Activated CD8-positive, alpha-beta memory T cell treated with anti-CD3 and anti-CD28 coated beads for 1 hour (primary cell): ENCODE measurements at places on chromosomes 1 and 21.

GRCh38 chr1:230268371-230269170 lies 157.6 kb downstream of the PGBD5 start:
- DNase-seq, result no peak

GRCh38 chr1:245771511-245772281 lies 616.9 kb downstream of the KIF26B start:
- no peak for DNase-seq

GRCh38 chr21:17688912-17689874 lies 76.5 kb upstream of the BTG3 start:
- DNase-seq, result peak; percentile 15

DNA sequence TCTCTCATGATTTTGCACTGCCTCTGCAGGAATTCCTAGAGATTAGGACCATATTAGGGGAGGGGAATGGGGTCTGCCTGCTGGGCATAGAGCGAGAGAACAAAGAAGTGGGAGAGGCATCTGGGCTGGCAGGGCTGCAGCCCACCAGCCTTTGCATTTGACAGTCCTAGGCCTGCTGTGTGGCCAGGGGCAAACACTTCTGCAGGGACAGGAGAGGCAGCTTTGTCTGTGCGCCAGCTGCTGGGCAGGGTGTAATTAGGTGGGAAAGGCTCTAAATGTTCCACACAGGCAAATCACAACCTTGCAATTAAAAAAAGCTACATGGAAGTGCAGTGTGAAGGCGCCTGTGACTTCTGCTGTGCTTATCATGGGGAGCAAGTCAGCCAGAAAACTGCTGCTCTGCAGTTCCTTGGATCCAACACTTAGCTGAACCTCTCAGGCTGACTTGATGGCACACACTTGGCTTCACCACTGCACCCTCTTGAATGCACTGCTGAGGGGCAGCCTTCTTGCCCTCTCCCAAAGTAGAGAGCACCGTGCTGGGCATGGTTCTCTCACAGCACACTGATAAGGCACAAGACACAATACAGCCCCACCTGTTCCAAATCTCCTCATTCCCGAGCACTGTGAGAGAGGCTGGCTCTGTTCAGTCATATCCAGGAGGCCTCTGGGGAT lies 73.6 kb upstream of the TLR5 start:
- DNase-seq, result no peak

DNA sequence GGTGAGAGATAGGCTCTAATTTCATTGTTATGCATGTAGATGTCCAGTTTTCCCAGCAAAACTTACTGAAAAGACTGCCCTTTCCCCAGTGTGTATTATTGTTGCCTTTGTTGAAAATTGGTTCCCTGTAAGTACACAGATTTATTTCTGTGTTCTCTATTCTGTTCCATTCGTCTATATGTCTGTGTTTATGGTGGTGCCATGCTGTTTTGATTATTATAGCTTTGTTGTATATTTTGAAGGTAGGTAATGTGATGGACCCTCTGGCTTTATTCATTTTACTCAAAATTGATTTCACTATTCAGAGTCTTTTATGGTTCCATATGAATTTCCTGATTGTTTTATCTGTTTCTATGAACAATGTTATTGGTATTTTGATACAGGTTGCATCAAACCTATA lies 375.8 kb upstream of the VAMP3 start:
- no peak for DNase-seq

DNA sequence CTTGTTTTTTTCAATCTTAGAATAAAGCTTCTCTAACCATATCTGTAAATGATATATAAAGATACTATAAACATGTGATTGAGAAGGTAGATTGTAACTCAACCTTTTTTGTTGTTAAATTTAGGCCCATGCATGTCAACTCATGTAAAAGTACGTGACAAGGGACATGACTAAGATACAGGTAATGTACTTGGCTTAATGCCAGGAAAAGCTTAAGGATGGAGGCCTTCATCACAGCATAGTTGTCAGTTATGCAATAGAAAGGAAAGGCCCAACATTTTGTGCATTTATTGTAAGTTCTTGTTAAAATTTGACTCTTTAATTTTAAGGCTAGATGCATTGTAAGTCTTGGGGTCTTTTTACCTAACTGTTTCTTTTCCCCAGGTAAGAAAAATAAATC lies 305.1 kb downstream of the LTN1 start:
- no peak for DNase-seq

GRCh38 chr1:68269637-68270430 lies 37.5 kb upstream of the WLS start:
- DNase-seq, result no peak

DNA sequence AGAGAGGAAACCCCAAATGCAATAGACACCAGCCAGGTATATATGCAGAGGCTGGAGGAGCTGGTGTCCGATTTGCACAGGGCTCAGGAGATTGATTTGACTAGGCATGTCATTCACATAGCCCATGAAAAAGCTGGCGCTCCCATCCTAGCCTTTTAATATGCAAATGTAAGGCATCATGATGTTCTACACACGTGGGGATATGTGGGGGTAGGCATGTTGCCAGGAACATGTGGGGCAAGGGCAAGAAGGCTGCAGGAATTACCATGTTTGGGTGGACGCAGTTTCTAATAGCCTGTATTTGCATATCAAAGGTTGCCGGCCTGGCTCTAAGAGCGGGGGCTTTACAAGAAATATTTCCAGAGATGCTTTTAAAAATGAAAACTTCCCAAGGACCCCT lies 11.7 kb upstream of the SH3GLB1 start:
- DNase-seq, result no peak

DNA sequence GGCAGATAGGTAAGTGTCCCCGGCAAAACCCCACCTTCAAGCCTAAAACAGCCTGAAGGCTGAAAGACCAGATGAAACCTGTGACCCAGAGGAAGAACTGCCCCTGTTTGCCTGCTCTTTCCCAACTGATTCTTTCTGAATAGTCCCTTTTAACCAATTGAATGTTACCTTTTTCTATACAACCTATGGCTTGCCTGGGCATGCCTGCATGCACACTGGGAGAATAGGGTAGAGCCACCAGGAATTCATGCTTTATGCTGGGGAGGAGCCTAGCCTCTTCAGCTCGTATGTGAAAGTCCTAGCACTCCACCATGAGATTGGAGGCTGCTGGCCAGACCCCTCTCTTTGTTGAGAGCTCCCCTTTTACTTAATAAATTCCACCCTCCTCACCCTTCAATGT lies 340.0 kb downstream of the PTBP2 start:
- DNase-seq, result no peak

- no peak for DNase-seq
Measured at GRCh38 chr1:230686747-230687146, 27.2 kb downstream of the AGT start.

GRCh38 chr1:1973716-1974642 lies 29.6 kb downstream of the CFAP74 start:
- DNase-seq, result no peak

DNA sequence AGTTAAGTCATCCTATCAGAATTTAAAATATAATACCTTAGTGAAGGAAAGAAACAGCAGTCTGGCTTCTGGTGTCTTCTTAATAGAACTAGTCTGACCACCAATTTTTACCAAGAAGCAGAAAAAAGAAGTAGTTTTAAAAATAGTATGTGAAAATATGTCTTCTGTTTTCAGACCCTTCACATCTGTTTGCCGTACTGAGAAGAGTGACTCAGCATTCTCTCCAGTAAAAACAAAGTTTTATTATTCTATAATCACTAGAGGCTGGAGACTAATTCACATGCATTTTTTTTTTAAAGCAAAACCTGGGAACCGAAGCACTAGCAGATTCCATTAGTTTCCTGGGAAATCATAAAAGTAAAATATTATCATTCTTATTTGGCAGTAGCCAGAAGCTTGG lies 163.8 kb downstream of the COL24A1 start:
- DNase-seq, result no peak

- no peak for DNase-seq
Measured at GRCh38 chr1:236141447-236142252, 689 bp upstream of the GPR137B start.

- no peak for DNase-seq
Measured at GRCh38 chr1:203693721-203694120, 67.1 kb downstream of the ATP2B4 start.

DNA sequence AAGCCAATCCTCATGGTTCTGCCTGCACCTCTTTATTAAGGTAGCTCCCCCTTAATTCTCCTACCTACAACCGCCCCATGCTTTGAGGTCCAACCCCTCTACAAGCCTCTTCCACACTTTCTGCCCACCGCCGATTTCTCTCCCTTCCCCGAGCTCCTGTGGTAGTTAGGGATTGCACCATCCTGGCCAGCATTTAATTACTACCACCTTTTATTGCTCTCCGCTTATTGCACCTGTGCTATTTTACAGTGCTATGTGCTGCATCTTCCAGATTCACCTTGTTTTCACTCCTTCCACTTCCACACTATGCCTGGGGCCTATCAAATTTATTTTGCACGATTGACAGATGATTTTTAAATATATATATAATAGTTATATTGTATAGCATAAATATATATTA lies 29.3 kb upstream of the DNAJC11 start:
- no peak for DNase-seq

DNA sequence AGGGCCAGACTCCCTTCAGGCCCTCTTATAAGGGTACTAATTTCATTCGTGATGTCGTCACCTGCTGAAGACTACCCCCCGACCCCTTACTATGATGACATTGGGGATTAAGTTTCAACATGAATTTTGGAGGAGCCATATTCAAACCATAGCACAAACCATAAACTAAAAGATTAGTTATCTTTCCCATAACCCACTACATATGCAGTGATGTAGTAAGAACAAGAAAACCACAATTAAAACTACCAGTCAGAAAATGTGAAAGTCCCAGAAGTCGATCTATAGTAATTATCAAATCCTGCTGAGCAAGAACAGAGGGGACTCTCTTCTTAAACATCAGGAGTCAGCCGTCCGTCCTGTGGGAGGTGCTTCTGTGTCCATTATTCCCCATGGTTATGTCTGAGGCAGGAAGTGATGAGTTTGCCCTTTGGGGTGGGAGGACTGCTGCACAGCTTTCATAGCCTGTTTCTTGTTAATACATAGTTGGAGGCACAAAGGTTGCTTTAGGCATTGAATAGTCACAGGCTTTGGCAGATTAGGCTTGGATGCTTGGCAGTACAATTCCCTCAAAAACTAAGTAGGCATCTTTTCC lies 35.9 kb upstream of the PTGFRN start:
- no peak for DNase-seq

GRCh38 chr1:233962878-233963277 lies 58.4 kb downstream of the SLC35F3 start:
- DNase-seq, result no peak

DNA sequence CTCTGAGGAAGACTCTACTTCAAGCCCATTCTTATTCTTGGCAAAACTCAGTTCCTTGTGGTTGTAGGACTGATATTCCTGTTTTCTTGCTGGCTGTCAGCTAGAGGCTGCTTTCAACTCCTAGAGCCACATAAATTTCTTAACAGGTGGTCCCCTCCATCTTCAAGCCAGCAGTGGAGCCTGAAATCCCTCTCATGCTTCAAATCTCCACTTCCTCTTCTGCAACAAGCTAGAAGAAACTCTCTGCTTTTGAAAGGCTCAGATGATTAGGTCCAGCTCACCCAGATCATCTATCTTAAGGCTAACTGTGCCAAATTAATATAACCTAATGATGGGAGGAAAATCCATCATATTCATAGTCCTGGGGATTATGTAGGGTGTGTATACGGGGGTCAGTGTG lies 43.2 kb upstream of the CD34 start:
- no peak for DNase-seq

- DNase-seq, result no peak
Measured at GRCh38 chr1:22114083-22115012, 28.5 kb downstream of the WNT4 start.

- no peak for DNase-seq
Measured at GRCh38 chr1:206915030-206915735, 6.6 kb downstream of the FCMR start.

DNA sequence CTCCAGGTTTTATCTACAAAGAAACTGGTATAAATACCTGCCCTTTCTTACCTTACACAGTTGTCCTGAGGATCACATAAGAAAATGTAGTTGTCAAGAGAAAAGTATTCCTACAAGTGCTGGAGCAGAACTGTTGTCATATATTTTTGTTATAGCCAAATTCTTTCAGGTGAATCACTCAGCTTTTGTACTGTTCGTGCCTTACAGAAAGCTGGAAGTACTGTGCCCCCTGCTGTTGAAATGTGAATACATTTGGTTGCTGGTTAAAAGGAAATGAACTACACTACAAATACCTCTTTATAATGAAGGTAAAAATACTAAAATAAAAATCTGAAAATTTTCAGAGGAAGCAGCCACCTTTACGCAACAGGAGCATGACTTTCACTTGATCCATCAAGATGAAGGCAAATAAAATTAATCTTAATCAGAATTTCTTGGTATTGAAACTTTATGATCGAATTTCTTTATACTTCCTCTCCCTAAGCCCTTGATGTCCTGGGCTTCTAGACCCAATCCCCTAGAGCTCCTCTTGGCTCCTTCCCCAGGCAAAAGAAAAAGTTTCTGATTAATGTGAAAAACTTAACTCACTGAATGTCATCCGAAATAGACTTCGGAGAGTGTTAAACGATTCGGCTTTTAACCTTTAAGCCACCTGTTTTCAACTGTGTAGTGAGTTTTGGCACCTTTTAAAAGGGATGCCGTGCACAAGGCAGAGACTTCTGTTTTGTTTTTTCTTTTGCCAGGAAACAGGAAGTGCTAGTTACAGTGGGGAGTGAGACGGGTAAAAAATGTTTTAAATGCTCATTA lies 12.5 kb downstream of the CHML start:
- no peak for DNase-seq

DNA sequence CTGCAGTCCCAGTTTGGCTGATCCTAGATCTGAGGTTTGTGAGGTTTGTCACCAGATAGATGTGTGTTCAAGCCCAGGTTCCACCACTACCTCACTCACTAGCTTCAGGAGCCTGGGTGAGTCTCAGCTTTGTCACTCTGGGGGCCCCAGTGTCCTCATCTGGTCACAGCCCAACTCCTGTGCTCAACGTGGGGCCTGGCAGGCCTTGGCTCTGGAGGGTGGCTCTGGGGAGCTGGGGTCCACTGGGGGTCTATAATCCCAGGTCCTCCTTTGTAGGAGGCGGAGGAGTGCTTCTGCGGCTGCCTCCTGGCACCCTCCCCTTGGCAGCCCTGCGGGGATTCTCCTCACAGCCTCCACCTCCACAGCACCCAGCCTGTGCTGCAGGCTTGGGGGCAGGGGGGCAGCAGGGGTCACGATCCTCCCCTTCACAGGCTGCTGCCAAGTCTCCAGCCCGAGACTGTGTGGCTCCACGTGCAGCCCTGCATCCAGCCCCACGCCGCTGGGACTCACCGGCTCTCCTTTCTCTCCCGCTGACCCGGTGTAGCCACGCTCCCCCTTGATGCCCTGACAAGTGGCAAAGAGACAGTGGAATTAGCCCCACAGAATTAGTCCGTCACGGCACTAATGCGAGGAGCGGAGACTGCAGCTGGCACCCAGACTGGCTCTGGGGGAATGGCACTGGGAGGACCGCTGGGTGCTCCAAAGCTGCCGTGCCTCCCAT lies 22.5 kb upstream of the PEF1 start:
- DNase-seq, result no peak

GRCh38 chr1:232282498-232282897 lies 347.4 kb downstream of the SIPA1L2 start:
- DNase-seq, result no peak

- no peak for DNase-seq
Measured at GRCh38 chr1:16053781-16054502, 10.4 kb downstream of the CLCNKB start.
